ENCODE measurements at places on chromosomes 3 and 15.
A peak's percentile ranks its signal among the peaks of the same experiment; 100 is the strongest.

DNA sequence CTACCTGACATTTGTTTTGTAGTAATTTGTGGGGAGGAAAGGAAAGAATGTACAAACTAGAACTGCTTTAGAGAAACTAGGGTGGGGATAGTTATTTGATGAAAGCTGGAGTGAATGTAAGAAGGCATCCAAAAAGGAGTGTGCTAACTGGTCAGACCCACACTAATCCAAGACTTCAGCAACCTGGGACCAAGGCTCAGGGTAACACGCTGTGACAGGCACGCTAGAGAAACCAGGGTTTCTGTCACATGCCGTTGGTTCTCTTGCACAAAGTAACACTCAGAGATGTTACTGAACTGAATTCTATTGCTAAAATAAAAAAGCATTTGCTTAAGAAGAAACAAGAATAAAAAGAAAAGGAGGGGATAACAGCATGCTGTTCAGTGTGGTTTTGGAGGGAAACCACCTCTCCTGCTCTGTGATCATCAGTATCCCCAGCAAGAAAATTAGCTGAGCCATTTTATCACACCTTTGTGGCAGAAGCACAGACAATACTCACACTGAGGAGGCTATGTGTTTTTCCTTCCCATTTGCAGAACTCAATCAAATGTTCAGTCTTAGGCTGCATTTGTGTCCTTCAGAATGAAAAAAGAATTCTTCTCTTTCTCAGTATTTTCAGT is 2.8 kb upstream of the CCDC80 start:
- DNase-seq: no peak

- DNase-seq: no peak
Measured at GRCh38 chr3:126982126-126982470, 817 bp upstream of the PLXNA1 start.

- no peak for DNase-seq
Measured at GRCh38 chr15:89824607-89824867, 9.9 kb upstream of the ANPEP start.

DNA sequence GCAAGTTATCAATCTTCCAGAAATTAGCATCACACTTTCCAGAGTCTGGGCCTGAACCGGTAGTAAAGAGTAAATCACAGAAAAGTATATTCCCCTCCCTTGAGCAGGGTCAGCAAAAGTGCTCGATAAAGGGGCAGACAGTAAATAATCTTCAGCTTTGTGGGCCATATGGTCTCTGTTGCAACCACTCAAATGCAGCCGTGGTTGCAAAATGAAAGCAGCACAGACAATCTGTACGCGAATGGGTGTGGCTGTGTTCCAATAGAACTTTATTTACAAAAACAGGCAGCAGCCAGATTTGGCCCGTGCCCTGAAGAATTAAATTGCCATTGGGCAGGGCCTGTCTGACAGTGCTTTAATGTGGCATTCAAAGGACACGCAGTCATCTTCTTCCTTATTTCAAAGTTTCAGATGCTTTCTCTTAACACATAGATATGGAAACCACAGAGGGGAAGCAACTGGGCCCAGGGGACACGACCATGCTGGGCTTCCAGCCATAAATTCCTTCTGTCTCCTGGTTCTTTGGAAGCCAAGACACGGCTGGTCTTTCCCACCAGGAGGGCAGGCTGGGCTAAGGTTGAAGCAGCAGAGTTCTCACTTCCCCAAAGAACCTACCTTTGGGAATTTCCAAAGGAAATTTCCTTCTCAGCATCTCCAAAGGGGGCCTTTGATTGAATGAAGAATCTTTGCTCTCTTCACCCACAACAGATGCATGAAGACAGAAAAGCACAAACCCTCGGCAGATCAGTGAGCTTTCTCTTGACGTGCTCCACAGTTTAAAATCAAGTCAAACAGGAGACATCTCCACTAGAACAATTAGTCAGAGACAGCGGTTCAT is 489.8 kb upstream of the PROK2 start:
- DNase-seq: no peak

GRCh38 chr15:52523192-52523591 is 5.5 kb downstream of the MYO5A start:
- no peak for DNase-seq

- DNase-seq: no peak
Measured at GRCh38 chr3:30346933-30347320, 259.5 kb upstream of the TGFBR2 start.

GRCh38 chr3:2976796-2977195 is 133.4 kb downstream of the IL5RA start:
- no peak for DNase-seq

DNA sequence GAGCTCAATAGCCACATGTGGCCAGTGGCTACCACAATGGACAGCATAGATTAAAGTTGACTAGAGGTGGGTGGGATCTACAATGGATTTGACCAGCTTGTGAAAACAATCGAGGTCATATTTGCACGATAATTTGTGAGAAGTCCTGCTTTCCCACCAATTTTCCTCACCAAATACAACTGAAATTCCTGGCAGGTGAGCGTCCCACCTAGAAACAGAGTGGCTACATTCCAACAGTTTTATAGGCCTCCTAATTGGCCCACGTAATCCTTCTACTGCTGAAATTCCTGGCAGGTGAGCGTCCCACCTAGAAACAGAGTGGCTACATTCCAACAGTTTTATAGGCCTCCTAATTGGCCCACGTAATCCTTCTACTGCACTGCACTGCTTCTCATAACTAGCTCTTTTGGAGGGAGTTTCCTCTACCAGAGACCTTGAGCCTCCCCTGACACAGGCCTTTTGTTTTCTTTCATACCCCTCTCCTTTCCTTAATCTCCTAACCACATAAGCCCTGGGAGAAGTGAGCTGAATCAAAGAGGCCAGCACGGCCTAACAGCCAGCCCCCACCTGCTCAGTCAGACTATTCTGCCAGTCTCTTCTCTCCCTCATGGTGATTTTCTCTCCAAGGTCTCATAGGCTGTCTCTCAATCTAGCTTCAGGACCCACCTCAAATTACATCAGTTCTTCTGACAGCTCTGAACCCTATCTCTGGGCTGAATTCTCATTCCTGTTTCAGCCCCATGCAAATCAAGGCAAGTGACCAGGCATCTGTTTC is 80.2 kb downstream of the BFSP2 start:
- DNase-seq: no peak

DNA sequence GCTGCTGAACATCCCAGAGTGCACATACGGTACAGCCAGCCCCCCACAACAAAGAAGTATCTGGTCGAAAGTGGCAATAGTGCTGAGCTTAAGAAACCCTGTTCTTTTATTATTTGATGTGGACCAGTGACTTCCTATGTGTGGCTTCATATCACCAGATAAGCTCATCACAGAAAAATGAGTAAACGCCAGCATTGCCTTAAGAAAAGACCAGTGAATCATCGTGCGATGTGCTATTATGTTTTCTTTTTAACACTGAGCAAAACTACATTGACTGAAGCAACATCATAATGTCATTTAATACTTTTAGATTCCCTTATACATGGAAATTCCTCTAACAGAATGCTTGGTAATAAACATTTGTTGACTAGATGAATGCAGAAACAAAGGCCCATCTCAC is 45.2 kb upstream of the ARRDC4 start:
- no peak for DNase-seq

DNA sequence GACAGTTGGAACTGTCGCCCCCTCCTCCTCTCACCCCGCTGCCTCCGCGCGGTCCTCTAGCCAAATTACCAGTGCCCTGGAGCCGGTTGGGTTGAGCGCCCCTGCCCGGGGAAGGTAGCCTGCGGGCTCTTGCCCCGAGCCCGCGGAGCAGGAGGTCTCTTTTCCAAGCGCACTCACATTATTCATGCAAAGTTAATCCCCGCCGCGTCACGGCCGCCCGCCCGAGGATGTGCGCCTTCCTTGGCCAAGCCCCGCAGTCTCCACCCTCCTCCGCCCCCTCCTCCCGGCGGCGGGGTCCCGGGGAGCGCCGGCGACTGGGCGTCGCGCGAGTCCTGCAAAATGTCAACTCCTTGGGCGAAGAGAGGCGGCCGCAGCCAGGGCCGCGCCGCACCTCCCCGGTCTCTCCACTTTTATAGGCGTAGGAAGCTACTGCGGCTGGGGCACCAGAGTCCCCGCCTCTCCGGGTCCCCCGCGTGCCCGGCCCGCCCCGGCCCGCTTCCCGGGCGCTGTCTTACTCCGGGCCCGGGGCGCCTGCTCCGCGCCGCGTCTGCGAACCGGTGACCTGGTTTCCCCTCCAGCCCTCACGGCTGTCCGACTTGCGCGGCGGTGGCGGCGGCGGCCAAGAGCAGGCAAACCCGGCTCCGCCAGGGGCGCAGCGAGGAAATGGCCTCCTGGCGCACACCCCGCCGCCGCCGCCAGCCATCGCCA is at the start of gene THRB:
Gene THRB, minus strand, starts transcription at position 233 of the 708 bp plus-strand sequence.
- peak; percentile 82 for DNase-seq

- no peak for DNase-seq
Measured at GRCh38 chr3:127646501-127647046, 17.6 kb downstream of the PODXL2 start.

DNA sequence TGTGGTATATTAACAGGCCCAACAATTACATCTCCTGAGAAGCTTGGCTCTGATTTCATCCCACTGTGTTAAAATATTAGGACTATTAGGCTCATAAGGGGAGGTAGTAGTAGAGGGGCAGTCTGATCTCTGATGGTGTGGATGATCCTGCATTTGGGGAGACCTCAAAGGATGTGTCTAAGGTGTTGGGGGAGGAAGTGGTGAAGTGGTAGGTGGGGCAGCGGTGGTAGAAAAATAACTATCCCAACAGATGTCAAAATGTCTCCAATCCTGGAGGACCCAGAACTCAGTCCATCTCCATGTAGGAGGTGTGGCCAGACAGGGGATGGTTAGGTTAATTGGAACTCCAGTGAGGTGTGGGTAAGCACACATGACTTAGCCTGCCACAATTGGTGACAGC is 10.4 kb upstream of the IQCF6 start:
- DNase-seq: no peak

DNA sequence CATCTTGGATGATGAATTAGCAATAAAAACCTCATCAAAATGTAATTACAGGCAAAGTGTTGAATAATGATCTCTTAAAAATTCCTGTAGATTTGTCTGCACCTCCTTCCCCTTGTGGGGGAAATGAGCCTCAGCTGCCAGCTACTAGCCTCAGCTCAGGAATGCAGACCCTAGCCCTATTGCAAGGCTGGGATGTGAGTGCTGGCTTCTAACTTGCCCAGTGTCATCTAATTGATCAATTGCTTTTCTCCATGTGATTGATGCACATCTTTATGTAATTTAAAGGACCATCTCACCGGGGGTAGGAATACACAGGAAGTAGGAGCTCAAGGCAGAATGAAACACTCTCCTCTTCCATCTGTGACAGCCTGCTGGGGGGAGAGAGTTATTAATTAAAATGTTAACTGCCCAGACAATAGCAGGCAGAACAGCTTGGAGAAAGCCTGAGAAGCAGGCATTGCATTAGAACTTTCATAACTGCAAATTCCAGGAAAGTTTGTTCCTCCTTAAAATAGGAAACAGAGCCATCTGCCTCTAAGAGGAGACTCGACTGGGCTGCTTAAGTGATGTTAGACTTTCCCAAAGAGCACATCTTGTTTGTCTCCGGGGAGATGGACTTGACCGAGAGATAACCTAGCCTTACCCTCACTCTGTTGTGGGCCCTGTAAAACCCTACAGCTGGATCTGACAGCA is 69.6 kb downstream of the LRTM1 start:
- no peak for DNase-seq

GRCh38 chr3:10279384-10280176 is 13.2 kb downstream of the GHRL start:
- DNase-seq: no peak

DNA sequence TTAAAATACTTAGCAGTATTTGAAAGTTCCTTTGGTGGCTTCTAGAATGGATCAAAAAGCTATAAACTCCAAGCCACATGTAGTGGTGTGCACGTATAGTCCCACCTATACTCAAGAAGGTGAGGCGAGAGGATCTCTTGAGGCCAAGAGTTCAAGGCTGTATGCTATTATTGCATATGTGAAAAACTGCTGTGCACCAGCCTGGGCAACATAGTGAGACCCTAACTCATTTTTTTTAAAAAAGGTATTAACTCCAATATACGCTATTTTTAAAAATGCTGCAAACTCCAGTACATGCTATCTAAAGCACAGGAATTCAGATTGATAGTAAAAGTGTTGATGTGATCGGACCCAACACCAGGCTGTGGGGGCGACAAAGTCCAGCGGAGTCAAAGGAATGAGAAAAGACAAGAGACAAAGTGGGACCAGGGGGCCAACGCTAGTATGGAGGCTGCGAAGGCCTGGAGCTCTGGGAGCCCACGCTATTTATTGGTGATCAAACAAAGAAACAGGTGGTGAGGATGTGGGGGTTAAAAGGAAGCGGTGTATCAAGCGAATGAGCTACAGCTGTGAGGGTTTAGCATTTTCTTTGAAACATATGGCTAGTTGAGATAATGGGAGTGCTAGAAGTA is 66.6 kb downstream of the ARIH1 start:
- DNase-seq: no peak

- DNase-seq: no peak
Measured at GRCh38 chr3:179158336-179159039, 10.3 kb downstream of the PIK3CA start.

DNA sequence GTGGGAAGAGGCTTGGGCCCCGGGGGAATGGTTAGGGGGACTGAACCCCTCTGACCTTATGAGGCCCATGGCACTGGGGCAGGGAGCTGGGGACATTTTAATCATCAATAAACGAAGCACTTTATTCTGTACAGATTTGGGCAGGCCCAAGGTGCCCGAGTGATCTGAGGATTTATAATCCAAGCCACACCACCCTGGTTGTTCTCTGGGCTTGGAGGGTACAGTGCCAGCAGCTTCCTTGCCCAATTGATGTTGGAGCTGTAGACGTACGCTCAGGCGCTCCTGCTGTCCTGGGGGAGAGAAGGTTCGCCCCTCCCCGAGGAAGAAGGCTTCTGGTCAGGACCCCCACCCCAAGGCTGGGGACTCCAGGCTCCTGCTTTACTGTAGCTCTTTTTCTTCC is 12.5 kb downstream of the ZBTB47 start:
- DNase-seq: no peak

GRCh38 chr3:49842843-49843517 is 13.4 kb downstream of the TRAIP start:
- no peak for DNase-seq

GRCh38 chr3:10764259-10765051 is 51.6 kb upstream of the SLC6A11 start:
- DNase-seq: peak; percentile 55

- no peak for DNase-seq
Measured at GRCh38 chr3:134618478-134619300, 32.1 kb downstream of the KY start.

DNA sequence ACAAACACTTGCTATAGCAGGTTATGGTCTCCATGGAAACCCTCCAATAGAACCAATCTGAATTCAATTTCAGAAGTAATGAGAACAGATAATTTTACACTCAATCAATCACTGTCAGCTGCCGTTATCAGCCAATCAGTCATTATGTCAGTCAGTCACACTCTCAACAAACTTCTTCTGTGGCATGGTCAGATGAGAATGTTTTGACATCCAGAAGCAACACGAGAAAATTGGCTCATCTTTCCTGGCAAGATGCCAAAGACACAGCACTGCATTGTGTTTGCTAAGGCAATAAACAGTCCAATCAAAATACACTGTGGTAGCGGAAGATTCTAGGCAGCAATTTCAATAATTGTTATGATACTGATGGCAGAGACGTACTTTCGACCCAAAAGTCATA is 190.7 kb downstream of the RORA start:
- DNase-seq: no peak

Measured in H1 (cell line).